ENCODE measurements at places on chromosomes 12 and 14. TPM values are rescaled to one million over a fixed set of nuclear protein-coding genes. Genes with fewer than 3 reads are reported as not detected.

TAS2R50 gene
- total RNA-seq: 0.13 TPM

CABP1 gene
- total RNA-seq: not detected

KRT2 gene
- total RNA-seq: not detected

OTOGL gene
- total RNA-seq: 0.02 TPM

CACNA1C gene
- total RNA-seq: not detected

ARHGDIB gene
- 140 TPM for total RNA-seq

UTP20 gene
- total RNA-seq: 24.3 TPM

Measured in HT1080 (cell line).